ENCODE measurements at places on chromosomes 6 and 20. TPM values are rescaled to one million over a fixed set of nuclear protein-coding genes. Genes with fewer than 3 reads are reported as not detected.

Gene TNFRSF6B
- total RNA-seq: not detected

Gene OOEP
- 10.6 TPM for total RNA-seq

Gene SLC12A5
- total RNA-seq: 11.8 TPM

Gene PRRT1
- 1.3 TPM for total RNA-seq

Gene BNIP5
- not detected for total RNA-seq

Gene PSORS1C1
- 2.9 TPM for total RNA-seq

Gene HCRTR2
- not detected for total RNA-seq

Gene ZC2HC1B
- not detected for total RNA-seq

- H3K4me3 ChIP-seq: no peak overlapping the region
- H3K27ac ChIP-seq: no peak overlapping the region
- H3K27me3 ChIP-seq: no peaks in the 10 kb centered on the region
- peaks cover 11% of the 10 kb centered on the region for H3K4me1 ChIP-seq
- no peak for DNase-seq
- H3K36me3 ChIP-seq: no peaks in the 10 kb centered on the region
These were observed 101.4 kb downstream of the SLX4IP start for GRCh38 chr20:10536531-10536930.

- H3K4me3 ChIP-seq: no peak overlapping the region
- H3K4me1 ChIP-seq: no peaks in the 10 kb centered on the region
- DNase-seq: no peak
- H3K27me3 ChIP-seq: no peaks in the 10 kb centered on the region
- H3K27ac ChIP-seq: no peak overlapping the region
These were observed 113.3 kb downstream of the SASH1 start for GRCh38 chr6:148455674-148456558.

DNA sequence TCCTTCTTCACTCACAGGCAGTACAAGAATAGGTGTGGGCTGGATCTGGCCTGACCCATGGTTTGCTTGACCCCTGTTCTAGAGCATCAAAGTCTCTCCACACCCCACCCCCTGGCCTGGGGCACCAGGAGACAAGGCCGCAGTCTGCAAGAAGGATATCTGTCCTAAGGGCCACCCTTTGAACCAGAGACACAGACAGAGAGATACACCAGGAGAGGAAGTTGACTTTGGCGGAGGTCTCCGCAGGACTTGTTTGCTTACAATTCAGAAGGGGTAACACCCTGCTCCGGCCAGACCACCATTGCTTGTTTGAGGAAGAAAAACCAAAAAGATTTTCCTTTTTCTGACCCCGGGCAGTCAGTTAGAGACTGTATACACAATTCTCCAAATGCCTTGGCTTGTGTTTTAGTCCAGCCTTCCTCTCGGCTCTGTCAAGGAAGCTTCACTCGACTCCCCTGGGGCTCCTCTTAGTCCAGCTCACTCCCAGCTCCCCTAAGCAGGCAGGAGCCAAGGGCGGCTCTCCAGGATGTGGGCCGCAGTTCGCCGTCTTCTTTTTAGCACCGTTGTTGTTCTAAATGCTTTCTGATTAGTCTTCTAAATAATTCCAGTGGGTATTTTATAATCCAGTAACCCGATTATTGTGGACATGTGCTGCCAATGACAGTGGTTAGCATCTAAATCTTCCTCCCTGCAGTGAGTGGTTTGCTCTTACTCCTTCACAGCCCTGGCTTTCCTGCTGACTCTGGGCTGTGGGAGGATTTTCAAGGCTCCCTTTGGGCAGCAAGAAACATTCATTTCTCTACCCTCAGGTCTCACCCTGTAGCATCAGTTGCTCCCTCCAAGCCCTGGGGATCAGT, 58.6 kb upstream of the MRPS10 start:
- no peak overlapping the region for H3K4me3 ChIP-seq
- no peaks in the 10 kb centered on the region for H3K27me3 ChIP-seq
- peaks cover 24% of the 10 kb centered on the region for H3K4me1 ChIP-seq
- DNase-seq: no peak

DNA sequence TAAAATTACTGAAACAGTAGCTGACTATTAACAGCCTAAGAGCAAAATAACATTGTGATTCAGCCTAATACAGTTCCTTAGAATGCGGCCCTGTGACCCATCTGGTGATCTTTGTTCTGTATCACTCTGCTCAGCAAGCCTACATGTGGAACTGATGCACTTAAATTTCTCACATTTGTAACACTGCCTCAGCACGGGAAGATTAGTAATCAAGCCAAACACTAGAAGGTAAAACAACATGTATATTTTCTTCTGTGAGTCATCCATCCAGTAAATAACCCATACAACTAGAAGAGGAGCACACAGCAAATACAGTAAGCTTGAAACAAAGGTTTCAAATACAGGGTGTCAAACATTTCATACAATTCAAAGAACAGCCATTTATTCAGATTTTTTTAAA, 189.7 kb upstream of the NOX3 start:
- no peak overlapping the region for H3K4me3 ChIP-seq
- DNase-seq: peak; percentile 83
- no peaks in the 10 kb centered on the region for H3K4me1 ChIP-seq
- no peaks in the 10 kb centered on the region for H3K27me3 ChIP-seq
- no peaks in the 10 kb centered on the region for H3K36me3 ChIP-seq
- no peak overlapping the region for H3K27ac ChIP-seq

DNA sequence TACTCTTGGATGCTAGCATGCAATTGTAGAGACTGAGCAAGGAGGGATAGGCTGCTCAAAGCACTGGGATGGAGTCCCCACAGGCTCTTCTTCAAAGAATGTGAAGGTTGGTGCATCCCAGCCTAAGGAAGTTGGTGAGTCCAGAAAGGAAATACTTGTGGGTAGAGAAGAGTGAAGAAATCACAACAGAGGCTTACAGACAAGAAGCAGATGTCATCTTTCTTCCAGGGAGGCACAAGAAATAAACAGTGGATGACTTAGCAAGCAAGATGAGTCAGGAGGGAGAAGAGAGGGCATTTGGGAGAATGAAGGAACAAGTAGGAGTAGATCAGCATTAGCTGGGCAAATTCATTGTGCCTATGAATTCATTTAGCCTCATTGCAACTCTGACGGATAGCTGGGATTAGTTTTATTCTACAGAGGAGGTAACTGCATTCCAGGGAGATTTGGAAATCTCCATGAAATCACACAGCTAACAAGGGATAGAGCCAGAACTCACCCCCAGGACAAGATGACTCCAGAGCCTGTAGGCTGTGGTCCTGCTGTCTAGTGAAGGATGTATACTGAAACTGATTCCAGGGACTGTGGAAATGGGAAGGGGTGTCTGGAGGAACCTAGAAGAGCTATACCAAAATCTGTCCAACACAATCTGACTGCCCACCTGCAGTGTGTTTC, 125.8 kb upstream of the SPTLC3 start:
- no peak overlapping the region for H3K4me3 ChIP-seq
- no peaks in the 10 kb centered on the region for H3K36me3 ChIP-seq
- no peak for DNase-seq

DNA sequence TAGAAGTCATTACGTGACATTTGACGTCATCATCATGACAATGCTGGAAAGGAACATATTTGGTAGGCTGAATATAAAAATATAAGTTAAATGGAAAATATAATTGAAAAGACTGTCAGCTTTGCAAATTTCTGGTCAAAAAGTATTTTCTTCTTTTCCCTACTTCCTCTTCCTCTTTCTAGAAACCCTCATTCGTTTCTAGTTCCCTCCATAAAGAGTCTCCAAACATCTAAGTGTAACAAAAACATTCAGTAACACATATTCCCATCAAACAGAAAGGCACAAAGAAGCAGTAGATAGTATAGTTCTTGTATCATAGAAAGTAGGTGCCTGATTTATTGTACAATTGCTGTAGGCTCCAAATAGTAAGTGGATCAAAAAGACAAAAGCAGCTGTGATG, 150.8 kb upstream of the FAM83B start:
- H3K4me3 ChIP-seq: no peak overlapping the region
- no peaks in the 10 kb centered on the region for H3K36me3 ChIP-seq

GRCh38 chr6:15257357-15258132, 11.7 kb downstream of the JARID2 start:
- no peak for DNase-seq
- no peaks in the 10 kb centered on the region for H3K36me3 ChIP-seq
- no peak overlapping the region for H3K27ac ChIP-seq
- no peaks in the 10 kb centered on the region for H3K4me1 ChIP-seq
- no peak overlapping the region for H3K4me3 ChIP-seq

GRCh38 chr6:67475700-67476099, 1159.4 kb upstream of the ADGRB3 start:
- no peaks in the 10 kb centered on the region for H3K36me3 ChIP-seq
- H3K27ac ChIP-seq: no peak overlapping the region
- no peak overlapping the region for H3K4me3 ChIP-seq
- H3K4me1 ChIP-seq: no peaks in the 10 kb centered on the region
- DNase-seq: no peak
- H3K27me3 ChIP-seq: no peaks in the 10 kb centered on the region

GRCh38 chr20:61451953-61452352, 199.9 kb downstream of the CDH4 start:
- H3K27ac ChIP-seq: no peak overlapping the region
- peaks cover 4% of the 10 kb centered on the region for H3K27me3 ChIP-seq
- DNase-seq: no peak

DNA sequence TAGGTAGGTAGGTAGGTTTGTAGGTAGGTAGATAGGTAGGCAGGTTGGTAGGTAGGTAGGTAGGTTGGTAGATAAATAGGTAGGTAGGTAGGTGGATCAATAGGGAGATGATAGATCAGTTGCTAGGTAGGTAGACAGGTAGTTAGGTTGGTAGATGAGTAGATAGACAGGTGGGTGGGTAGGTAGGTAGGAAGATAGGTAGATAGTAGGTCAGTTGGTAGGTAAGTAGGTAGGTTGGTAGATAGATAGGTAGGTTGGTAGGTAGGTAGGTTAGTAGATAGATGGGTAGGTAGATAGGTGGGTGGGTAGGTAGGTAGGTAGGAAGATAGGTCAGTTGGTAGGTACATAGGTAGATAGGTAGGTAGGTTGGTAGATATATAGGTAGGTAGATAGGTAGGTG, 72.0 kb upstream of the PDE10A start:
- H3K36me3 ChIP-seq: no peaks in the 10 kb centered on the region
- no peak for DNase-seq
- no peak overlapping the region for H3K4me3 ChIP-seq
- no peaks in the 10 kb centered on the region for H3K4me1 ChIP-seq

DNA sequence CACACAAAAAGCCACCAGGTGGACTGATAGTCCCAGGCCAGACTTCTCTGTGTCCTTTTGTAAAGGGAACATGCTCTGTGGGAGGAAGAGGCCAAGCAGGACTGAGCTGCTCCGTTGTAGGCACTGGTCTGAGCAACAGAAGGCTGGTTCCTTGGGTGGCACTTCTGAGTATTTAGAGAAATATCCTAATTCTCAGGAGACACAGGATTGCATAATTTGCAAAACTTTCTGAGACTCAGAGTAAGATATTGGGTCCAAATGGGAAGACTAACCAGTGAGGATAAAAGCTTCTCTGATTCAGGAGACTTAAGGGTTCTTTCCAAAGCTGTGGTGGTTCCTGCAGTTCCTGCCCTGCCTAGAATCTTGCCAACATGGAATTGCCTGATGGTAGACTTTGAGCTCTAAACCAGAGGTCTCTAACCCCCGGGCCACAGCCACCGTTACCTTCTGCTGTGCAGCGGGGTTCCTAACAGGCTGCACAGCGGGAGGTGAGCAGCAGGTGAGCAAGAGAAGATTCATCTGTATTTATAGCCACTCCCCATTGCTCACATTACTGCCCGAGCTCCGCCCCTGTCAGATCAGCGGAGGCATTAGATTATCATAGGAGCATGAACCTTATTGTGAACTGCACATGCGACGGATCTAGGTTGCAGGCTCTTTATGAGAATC, 107.0 kb downstream of the OLIG3 start:
- H3K27ac ChIP-seq: no peak overlapping the region
- no peaks in the 10 kb centered on the region for H3K36me3 ChIP-seq
- H3K4me3 ChIP-seq: no peak overlapping the region
- no peak for DNase-seq
- H3K27me3 ChIP-seq: no peaks in the 10 kb centered on the region

- no peaks in the 10 kb centered on the region for H3K27me3 ChIP-seq
- no peak overlapping the region for H3K27ac ChIP-seq
- no peak overlapping the region for H3K4me3 ChIP-seq
- no peaks in the 10 kb centered on the region for H3K36me3 ChIP-seq
- DNase-seq: no peak
These were observed 49.6 kb upstream of the PDE7B start for GRCh38 chr6:135801755-135802465.

DNA sequence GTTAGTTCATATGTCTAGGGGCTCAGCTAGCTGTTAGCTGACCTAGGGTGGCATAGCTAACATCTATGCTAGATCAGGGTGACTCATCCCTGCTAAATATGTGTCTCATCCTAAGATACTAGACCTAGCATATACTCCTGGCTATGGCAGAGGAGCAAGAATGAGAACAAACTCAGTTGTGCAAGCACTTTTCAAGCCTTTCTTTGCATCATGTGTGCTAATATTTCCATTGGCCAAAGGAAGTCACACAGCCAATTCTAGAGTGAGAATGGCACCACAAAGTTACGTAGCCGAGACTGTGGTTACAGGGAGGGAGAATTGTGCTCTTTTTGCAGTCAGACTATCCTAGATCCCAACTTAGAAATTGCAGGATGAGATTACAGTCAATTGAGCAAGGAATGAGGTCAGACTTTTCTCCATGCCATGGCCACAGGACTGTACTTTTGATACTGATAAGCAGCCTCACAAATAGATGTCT, 78.7 kb downstream of the PLCB4 start:
- no peak overlapping the region for H3K27ac ChIP-seq
- no peak for DNase-seq
- H3K27me3 ChIP-seq: no peaks in the 10 kb centered on the region

GRCh38 chr20:14477125-14477524, 139.7 kb upstream of the FLRT3 start:
- H3K4me3 ChIP-seq: no peak overlapping the region
- H3K4me1 ChIP-seq: no peaks in the 10 kb centered on the region
- no peak overlapping the region for H3K27ac ChIP-seq

DNA sequence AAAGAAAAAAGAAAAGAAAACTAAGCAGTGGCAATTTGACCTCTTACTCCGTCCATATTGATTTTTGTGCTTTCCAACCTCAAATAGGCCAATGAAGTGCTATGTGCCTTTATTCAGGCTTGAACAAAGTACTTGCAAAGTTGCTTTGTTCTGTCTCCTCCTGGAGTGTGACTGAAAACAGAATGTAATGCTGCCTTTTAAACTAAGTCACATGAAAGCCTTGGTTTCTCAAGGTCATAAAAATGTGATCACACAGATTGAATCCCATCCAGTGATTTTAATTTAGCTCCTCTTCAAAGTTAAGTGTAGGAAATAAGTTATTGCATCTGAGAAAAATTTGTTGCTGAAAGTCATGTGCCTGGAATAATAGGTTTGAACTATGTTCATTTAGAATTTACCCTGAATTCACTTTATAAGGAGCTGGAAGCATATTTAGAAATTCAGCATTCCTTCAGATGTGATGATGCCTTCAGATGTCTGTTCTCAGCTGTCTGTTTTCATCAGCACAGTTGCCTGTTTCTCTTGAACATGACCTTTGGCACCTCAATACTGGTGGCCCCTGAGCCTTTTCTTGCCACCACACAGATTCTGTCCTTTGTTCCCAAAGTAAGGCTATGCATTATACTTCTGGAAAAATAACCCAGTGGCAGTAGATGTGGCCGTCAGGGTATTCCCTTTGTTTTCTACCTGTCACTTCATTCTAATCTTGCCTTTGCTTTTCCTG, 48.8 kb downstream of the KIZ start:
- H3K27ac ChIP-seq: no peak overlapping the region
- no peaks in the 10 kb centered on the region for H3K4me1 ChIP-seq
- no peak for DNase-seq
- H3K4me3 ChIP-seq: no peak overlapping the region
- H3K36me3 ChIP-seq: no peaks in the 10 kb centered on the region

GRCh38 chr20:8216375-8217200, 84.5 kb downstream of the PLCB1 start:
- no peak for DNase-seq
- no peaks in the 10 kb centered on the region for H3K4me1 ChIP-seq
- no peaks in the 10 kb centered on the region for H3K36me3 ChIP-seq
- no peaks in the 10 kb centered on the region for H3K27me3 ChIP-seq
- no peak overlapping the region for H3K4me3 ChIP-seq
- H3K27ac ChIP-seq: no peak overlapping the region
